Stimulated activated CD8-positive, alpha-beta memory T cell treated with anti-CD3 and anti-CD28 coated beads, Interleukin-7, amount 100 ng/mL, for 1 hour (primary cell): ENCODE measurements at places on chromosomes 1 and 21.

DNA sequence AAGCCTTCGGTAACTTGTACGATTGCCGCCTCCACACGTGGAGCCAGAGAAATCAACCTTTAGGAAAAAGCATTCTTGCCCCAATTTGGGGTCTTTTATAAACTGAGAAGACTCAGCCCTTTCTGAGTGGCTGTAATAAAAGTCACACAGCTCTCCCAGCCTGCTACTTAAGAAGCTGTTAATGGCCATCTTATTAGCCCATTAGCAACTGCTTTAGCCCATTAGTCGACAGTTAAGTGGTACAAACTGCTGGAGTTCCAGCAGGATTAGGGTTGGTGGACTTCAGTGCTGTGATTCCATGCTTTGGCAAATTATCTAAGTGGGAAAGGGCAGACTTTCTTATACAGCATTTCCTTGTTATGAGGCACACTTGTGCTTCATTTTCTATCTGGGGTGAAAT lies 461.3 kb downstream of the RPS6KC1 start:
- DNase-seq = no peak

DNA sequence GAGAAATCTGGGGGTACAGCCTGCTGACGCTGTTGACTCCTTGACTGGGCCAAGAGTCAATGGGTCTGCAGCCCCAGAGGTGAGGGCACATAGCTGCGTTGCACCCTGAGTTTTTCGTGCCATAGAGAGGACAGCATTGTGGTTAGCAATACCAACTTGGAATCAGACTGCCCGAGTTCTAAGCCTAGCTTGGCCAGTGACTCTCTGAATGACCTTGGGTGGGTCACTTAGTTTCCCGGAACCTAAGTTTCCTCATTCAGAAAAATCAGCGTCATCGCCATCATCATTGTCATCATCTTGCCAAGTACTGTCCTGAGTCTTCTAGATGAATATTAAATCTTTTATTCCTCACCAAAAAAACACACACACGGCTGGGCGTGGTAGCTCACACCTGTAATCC lies 151.2 kb upstream of the TMEM51 start:
- DNase-seq = no peak

DNA sequence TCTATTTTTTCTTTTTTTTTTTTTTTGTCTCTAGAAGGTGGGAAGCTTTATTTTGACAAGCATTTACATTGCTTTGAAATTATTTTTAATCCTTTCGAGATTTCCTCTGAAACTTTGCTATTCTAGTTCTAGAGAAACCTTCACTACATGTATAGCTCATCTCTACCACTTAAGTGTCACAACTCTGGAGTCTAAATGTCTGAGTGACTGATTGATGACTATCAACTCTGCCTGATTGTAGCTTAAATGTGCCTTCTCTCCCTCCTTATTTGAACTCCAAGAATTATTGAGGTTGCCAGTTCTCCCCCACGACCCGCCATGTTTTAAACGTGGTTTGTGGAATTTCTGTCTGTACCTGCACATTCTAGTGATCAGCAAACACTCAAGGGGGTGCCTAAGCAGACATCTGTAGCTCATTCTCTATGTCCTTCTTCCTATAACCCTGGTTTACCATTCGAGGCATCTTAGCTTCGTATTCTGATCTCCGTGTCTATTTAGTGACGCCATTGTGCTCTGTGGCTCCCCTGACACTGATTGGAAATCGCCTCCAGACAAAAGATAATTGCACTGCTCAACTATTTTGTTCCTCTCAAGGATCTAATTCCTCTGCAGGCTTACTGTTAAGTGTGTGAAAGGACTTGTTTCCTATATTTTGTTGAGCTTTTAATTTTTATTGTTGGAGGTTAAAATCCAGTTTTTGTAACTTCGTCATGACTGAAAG lies 1570.6 kb downstream of the BRINP3 start:
- no peak for DNase-seq

DNA sequence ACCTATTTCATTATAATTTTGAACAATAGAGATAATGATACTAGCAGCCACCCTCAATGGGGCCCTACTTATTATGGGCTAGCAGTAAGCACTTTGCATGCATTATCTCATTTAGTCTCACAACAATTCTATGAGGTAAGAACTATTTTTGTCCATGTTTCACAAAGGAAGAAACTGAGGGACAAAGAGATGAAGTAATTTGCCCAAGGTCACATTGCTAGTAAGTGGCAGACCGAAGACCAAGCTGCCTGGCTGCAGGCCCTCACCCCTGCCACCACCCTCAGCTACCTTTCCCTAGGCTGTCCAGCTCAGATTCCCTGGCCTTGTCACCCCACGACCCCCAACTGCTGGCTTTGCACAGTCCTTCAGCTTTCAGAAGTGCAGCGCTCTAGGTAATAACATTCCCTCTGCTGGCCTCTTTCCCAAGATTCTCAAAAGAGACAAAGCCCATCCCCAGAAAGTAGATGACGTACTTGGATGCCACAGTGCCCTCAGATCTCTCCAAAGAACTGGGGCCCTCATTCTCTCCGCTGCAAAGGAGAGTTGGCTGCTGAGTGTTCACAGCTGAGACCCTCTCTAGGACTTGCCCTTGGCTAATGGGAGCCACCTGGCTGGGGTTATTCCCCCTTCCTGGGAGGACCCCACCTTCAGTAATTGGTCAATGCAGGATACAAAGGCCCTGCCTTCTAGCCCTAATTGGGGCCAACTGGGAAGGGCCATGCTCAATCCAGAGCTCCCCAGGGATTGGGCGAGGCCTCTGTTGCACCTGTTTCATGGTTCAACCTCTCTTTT lies 39.5 kb downstream of the IRF2BP2 start:
- DNase-seq = no peak

DNA sequence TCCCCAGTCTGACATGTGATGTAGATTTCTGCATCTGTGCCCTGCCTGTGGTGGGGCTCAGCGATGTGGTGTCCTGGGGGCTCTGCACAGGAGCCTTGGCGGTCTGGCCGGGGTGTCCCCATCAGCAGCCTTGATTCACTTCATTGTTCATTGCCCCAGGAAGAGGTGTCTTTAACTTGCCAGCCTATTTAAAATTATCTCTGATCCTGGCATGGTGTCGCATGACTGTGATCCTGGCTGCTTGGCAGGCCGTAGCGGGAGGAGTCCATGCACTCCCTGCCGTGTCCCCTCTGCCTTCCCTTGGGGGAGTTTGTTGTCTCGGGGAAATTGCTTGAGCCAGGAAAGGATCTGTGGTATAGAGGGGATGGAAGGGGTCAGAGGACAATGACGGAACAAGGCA lies 59.9 kb downstream of the TRIM11 start:
- DNase-seq = no peak

- no peak for DNase-seq
Measured at GRCh38 chr21:33089395-33090119, 19.6 kb downstream of the OLIG1 start.

GRCh38 chr21:27371115-27371974 lies 404.5 kb upstream of the ADAMTS5 start:
- DNase-seq = no peak

- DNase-seq = no peak
Measured at GRCh38 chr1:79603843-79604242, 597.3 kb upstream of the ADGRL4 start.

DNA sequence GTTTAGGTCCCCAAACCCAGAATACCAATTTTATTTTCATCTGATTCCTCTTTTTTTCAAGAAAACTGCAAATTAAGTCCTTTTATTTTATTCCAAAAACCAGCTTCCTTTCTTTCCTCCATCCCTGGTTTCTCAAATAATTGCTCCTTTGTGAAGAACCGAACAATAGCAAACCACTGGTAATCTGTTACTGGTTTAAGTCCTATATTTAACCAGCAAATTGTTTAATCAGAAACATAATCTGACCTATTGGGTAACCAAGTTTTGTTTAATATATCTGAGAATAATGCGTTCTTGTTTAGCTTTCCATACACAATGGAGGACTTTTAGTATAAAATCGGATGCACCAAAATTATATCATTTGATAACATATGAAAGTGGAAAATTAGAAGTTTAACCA lies 13.2 kb upstream of the DDR2 start:
- no peak for DNase-seq

- no peak for DNase-seq
Measured at GRCh38 chr1:5670590-5671350, 321.5 kb downstream of the NPHP4 start.

- no peak for DNase-seq
Measured at GRCh38 chr1:119674111-119674526, 26.1 kb upstream of the ZNF697 start.
